ENCODE measurements at places on chromosomes 2 and 18.

- no peak for DNase-seq
These were observed 471.4 kb downstream of the CMPK2 start for GRCh38 chr2:6394276-6394675.

- DNase-seq: no peak
These were observed 84.5 kb upstream of the TLK1 start for GRCh38 chr2:171244970-171245782.

GRCh38 chr2:216081012-216081411, 597 bp downstream of the PECR start:
- no peak for DNase-seq

DNA sequence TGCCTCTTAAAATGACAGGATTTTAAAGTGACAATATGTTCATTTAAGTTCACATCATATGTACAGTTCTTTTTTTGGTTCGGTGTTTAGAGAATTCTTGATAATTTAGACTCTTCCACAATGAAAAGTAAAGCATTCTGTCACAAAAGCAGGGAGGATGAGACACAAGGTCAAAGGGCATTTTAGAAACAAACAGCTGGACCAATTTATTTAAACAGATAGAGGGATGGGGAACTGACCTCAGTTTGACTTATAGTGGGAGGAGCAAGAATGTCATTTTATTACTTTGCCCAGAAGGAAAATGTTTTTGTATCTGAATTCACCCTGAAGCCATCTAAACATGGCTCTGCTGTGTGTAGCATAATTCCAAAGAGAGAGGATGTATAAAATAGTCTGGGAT, 128.5 kb downstream of the MEIS1 start:
- no peak for DNase-seq

DNA sequence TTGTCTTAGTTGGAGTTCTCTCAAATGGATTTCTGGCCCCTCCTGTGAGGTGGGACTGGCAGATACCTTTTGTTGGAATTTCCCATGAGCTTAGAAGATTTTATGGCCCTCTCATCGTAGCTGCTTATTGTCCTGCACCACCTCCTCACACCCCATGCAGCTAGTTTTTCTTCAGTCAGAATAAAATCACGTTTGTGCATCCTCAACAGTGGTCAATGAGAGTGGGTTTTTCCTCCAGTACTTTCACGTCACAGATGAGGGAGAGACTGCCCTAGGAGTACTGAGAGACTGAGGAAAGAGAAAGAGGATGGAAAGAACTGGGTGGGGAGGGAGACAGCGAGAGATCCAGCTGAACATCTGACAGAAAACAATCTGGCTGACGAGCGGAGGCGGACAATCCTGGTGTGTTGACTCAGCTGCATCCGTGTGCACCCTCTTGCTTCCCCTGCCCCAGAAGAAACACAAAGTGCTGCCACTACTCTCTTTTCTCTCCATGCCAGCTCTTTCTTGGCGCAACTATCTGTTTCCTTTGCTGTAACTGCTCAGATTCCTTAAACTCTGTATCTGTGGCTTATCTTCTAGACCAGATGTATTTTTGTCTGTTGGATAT, 7.4 kb downstream of the RAPGEF4 start:
- no peak for DNase-seq

- DNase-seq: peak; percentile 96
These were observed 38.3 kb downstream of the TTC32 start for GRCh38 chr2:19863303-19864041.

GRCh38 chr18:26516964-26517363, 31.4 kb downstream of the KCTD1 start:
- DNase-seq: no peak

GRCh38 chr2:111946294-111947114, 48.1 kb downstream of the MERTK start:
- DNase-seq: no peak

DNA sequence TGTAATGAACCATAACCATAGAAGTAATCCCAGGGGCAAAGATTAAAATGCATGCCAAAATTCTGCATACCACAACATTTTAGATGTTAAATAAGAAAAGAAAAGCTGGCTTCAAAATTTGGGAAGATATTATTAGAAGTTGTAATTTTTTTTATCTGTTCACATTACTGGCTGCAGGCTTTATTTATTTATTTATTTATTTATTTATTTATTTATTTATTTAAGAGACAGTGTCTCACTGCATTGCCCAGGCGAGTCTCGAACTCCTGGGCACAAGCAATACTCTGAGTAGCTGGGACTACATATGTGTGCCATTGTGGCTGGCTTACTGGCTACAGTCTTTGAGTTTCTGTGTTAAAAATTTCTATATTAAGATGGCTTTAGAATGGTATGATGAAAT, 66.5 kb upstream of the PNPT1 start:
- no peak for DNase-seq

- no peak for DNase-seq
These were observed 35.1 kb downstream of the GULP1 start for GRCh38 chr2:188326669-188327301.

DNA sequence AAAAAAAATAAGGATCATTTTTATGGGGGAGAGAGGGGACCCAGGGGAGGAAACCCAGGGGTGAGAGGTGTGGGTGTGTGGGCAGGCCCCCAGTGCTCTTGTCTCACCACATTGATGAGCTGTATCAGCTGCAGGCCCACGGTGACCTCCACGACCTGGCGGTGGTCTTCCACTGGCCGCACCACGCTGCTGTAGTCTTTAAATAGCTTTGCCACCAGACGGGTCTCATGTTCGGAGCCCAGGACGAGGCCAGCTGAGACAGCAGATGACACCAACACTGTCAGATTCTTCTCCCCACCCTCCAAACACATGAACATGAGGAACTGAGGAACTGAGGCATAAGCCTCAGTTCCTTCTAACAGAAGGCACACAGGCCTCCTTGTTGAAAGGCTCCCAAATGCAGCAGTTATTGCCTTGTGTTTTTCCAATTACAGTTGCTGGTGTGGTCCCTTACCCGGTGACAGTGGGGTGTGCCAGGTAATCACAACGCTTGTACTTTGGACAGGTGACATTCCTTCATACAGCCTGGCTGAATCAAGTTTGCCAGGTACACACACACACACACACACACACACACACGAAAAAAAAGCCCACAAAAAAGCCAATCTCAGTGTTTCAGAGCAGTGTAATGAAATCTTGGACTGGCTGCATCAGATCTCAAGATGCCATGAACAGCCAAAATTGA, 4.7 kb downstream of the CHRNA1 start:
- DNase-seq: no peak

- no peak for DNase-seq
These were observed 12.4 kb upstream of the IL1R1 start for GRCh38 chr2:102129951-102130646.

DNA sequence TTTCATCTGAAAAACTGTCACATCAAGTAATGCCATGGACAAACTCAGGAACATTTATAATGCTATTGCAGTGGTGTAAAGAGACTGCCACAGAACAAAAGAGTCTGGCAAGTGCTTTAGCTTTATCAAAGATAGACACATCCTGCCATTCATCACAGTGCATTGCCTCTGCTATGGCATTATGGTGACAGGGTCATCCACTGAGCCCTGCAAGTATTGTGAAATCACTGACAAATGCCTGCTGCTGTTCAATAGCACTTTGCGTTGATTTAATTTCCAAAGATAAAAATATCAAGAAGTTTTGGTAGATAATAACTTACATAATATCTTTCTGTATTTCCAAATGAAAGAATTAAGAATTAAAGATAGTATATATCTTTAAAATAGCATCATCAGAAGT, 38.7 kb downstream of the NYAP2 start:
- DNase-seq: no peak

Measured in H9 (cell line).